Astrocyte of the spinal cord (primary cell): ENCODE measurements at places on chromosomes 1 and 21.

GRCh38 chr1:31572323-31573104 lies 3.8 kb upstream of the TINAGL1 start:
- DNase-seq: no peak

DNA sequence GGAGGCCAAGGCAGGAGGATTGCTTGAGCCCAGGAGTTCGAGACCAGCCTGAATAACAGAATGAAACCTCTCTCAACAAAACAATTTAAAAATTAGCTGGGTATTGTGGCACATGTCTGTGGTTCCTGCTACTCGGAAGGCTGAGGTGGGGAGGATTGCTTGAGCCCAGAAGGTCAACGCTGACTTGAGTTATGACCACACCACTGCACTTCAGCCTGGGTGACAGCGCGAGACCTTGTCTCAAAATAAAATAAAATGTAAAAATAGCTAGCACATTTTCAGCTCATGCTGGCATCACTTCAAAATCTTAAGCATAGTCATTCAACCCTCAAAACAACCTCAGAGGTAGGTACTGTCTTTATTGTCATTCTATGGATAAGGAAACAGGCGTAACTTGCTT lies 6.4 kb downstream of the JAK1 start:
- no peak for DNase-seq

DNA sequence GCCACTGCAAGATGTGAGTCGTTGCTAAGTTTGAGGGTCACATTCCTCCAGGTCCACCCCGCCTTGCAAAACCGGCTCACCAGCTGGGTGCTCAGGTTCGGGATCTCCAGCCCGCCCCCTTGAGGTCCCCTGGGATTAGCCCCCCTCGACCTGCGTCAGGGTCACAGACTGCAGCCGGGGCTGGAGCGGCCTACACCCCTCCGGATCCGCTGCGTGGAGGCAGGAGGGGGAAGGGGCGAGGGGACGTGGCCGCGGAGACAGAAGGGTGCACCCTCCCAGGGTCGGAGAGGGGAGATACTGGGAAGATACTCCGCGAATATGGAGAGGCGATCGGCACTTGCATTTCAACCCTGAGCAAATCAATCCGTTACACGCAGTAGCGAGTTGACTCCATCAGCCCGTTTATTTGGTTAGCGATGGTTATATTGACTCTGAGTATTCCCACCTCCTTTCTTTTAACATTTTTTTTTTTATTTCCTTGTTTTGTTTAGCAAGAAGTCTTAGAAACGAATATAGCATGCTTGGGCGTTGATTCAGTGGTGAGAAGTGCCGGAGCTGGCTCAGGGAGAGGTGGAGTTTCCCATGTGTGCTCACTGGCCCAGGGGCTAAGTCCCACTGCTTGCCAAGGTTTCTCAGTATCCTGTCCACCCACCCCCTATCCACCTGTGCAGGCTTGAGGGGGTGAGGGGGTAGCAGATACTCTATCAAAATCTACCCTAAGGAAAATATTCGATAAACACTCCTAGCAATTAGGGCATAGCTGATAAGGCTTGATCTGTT lies 997 bp downstream of the IFNAR2 start:
- peak; percentile 50 for DNase-seq

DNA sequence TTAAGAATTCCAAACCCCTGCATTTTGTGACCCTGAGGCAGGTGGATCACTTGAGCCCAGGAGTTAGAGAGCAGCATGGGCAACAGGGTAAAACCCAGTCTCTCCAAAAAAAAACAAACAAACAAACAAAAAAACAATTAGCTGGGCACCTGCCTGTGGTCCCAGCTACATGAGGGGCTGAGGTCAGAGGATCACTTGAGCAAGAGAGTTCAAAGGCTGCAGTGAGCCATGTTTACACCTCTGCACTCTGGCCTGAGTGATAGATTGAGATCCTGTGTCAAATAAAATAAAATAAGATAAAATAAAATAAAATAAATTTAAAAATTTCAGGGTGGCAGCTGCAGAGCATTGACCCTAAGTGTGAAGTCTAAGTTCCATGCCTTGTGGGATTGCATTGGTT lies 16.7 kb upstream of the PTGFR start:
- no peak for DNase-seq

GRCh38 chr1:164910671-164911070 lies 351.7 kb downstream of the PBX1 start:
- no peak for DNase-seq

DNA sequence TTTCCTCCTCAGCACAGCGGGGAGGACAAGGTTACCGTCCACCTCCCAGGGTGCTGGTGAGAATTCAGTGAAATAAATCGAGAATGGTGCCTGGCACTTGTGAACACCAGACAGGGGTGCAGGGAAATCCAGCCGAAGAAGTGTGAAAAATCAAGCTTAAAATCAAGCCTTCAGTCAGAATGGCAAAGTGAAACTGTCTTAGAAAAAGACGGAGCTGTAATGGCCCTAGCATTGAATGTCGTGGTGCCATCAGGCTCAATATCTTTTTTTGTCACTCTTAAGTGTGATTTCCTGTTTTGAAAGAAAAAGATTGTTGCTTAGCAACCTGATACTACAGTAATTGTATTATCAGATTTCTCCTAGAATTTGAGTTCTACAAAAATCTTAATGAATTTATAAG lies 22.1 kb downstream of the EDARADD start:
- DNase-seq: no peak

GRCh38 chr1:110321045-110321444 lies 18.1 kb upstream of the RBM15 start:
- DNase-seq: no peak

GRCh38 chr21:32015461-32016139 lies 142.8 kb downstream of the HUNK start:
- no peak for DNase-seq

GRCh38 chr21:15211491-15212133 lies 146.8 kb upstream of the NRIP1 start:
- DNase-seq: no peak

DNA sequence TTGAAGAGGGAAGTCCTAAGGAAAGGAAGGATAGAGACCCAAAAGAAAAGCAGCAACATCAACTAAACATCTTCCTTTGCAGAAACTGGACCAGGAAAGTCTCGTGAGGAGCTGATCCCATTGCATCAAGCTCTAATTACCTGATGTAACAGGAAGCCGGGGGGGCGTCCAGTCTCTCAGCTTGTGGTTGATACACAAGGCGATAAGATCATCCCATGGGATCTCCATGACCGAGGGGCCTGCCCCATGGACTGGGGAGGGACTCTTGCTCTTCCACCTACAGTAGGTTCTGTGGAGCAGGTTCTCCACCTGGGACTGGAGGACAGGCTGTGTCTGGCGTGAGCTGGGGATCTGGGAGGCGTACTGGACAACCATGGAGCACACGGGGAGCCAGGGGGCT lies 14.8 kb upstream of the LSS start:
- no peak for DNase-seq

DNA sequence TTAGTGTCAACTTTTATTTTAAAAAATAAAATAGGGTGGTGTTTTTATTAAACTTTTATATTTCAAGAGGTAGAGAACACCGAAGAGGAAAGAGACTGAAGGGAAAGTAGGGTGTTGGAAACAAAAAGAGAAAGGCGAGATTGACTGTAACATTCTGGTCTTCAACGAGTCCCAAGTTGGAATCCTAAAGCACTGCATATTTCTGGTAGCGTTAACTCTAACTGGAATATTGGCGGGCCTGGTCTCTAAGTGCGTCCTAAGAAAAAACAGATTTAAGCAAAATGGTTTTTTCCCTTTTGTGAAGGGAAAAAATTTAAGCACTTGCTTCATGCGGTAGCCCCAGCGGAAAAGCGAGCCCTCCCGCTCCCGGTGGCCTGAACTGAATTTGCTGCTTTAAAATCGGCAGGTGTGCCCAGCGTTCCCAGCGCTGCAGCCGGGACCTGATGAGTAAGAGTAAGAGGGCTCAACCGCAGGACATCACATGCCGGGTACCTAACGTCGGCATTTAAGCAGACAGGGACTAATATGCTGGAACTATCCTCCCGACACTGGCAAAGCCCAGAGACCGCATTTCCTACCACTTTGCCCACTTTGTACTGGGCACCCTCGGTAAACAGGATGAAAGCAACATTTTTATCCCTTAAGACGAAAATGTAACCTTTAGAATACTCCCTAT lies 30.5 kb upstream of the NFIA start:
- peak; percentile 13 for DNase-seq

DNA sequence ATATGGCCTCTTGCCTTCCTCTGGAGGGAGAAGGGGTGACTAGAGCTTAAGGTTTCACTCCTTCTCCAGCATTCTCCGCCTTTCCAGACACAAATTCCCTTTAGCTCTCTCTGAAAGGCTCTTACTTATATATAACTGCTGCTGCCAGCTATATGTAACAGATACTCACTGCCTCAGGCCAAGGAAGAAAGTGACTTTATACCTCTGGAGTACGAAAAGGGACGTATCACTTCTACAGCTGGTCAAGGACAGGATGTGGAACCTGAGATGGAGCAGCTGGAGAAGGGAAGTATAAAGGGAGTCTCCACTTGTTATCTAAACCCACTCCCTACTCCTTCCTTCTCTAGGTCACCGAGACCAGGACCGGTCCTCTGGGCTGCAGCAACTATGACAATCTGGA lies 102.4 kb downstream of the BRINP2 start:
- DNase-seq: no peak

DNA sequence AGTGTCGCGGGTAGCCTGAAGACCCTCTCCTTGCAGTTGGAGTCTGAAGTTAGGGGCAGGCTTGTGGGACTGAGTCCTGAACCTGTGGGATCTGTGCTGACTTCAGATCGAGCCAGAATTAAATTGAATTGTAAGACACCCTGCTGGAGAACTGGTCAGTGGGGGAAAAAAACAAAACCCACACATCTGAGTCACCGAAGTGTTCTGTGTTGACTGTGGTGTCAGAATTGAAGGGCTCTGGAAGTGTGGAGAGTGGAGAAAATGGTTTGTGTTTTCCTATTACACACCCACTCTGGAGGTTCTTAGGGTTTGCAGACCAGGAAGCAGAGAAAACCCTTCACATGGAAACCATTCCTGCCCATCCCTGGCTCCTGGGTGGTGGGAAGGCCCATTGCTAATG lies 209.5 kb upstream of the GALNT2 start:
- peak; percentile 31 for DNase-seq

DNA sequence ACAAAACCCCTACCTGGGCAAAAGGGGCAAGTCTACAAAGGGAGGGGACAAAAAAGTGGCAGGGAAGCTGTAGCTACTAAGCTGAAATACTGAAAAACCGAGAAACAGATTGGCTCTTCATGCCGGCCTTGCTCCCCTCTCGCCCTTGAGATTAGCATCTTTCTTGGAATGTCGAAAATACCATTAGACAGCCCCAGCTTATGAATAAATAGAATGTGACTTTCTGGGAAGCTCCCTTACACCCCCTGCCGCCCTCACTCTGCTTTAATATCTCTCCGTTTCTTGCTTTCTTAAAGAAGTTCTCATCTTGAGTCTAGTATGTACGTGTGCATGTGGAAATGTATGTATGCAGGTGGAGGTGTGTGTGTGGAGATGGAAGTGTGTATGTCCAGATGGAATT lies 14.1 kb downstream of the TRAF3IP3 start:
- DNase-seq: peak; percentile 40

DNA sequence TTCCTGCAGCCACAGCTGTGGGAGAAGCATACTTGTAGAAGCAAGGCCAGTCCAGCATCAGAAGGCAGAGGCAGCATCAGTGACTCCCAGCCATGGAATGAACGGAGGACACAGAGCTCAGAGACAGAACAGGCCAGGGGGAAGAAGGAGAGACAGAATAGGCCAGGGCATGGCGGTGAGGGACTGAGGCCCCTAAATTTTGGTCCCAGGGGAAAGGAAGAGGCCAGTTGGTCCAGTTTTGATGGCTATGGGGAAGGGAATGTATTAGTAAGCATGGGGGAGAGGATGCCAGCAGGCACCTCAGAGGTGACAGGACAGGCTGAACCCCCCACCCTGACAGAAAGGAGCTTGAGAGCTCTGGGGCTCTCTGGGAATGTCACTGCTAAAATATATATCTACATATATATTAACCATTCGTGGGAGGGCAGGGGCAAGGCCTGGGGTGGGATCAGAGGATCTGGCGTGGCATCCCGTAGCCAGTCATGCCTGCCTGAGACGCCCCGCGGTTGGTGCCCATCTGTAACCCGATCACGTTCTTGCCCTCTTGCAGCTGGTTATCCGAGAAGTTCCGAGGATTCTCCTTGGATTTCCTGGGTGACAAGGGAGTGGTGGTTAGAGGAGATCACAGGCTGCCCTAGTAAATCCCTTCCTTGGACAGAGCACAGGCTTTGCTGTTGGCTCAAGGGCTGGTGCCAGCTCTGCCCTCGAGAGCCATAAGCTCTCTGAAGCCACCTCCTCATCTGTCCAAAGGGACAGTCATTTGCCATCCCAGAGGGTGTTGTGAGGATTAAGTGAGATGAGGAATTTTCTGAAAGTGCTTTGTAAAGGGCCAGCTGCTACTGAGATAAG lies 6.7 kb downstream of the TAGLN2 start:
- no peak for DNase-seq

- DNase-seq: no peak
Observed at GRCh38 chr21:44892536-44893277, 19.2 kb upstream of the PTTG1IP start.

DNA sequence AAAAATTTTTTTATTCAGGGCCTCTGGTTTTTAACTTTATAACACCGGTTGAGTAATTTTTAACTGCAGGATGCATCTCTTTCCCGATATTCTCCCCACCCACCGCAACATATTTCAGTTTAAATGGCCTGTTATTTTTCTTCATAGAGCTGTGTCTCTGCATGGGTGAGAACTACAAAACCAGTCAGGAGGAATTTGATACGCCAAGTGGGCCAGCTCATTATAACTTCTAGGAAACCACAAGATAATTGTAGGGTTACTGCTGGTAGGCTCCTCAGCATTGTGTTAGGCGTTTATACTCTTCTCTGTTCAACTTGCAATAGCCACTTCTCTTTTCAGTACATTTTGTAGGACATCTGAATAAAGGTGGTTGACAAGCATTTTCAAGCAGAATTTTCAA lies 169.7 kb downstream of the PBX1 start:
- peak; percentile 68 for DNase-seq

DNA sequence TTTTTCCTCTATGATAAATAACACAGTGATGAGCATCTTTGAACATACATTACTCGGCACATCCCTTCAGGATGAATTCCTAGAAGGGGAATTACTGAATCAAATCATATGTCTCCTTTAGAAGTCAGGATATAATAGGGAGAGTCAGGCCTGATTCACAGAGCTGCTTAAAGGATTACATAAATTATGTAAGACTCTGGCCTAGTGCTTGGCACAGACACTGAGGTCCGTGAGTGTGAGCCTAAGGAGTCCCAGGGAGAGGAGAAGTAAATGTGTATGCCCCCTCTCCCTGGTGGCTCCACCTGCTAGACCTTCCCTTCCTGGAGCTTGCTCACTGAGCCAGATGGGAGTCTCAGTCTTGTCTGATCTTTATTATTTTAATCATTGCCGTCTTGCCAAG lies 8.6 kb upstream of the FOXE3 start:
- no peak for DNase-seq

DNA sequence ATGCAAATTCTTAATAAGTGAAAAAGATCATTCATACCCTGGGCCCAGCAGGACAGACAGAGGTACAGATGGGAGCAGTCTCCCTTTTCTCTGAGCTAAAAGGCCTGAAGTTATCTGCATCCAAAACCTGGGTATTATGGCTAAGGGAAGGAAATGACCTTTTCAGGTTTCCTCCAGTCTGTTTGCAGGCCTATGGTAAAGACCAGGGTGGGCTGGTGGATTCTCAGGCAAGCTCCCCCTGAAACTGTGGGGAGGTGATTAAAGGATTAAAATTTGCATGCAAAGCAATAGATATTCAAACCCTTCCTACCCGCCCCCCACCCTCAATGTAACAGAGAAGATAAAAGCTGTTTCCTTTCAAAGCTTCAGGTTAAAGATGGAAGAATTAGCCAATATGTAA lies 471.8 kb upstream of the RUNX1 start:
- DNase-seq: no peak
